GM04504 (cell line): ENCODE measurements at places on chromosomes 4 and X.

DNA sequence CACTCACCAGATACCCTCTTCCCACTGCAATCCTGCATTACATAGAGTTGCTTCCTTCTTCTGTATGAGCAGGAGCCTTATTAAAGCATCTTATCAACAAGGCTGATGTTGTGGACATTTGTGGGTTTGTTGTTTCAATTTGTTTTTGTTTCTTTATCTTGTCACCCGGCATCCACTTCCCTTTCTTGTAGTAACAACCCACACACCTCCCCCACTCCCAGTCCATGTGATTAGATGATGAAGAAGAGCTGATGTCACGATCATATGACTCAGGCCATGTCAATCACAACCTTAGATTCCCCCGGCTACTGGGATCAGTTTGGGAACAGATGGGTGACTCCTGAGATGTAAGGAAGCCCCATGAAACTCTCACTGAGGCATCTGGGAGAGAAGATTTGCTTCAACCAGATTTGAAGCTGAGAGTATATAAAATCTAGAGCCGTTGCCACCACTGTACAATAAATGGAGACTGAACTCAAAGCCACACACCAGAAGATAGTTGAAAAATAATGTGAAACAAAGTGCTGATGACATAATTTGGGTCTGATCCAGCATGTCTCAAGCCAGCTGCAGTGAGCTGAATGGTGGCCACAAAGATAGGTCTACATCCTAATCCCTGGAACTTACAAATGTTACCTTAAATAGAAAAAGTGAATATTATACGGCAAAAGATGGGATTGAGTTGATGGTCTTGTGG is 34.1 kb upstream of the SRD5A3 start:
- no peak for DNase-seq

DNA sequence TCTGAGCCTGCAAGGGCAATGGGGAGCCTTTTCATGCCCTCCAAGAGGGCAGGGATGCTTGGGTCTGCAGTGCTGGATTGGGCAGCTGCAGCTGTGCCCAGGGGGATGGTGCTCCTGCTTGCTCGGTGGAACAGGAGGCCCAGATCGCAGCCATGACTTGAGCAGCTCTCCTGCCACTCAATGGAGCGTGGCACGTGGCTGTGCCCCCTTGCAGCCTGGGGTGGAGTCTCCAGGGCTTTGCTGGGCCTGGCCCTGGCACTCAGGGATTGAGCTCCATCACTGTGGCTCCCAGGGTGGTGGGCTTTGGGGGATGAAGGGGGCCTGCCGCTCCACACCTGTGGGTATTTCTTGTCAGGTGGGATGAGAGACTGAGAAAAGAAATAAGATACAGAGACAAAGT is 53.4 kb upstream of the IBSP start:
- no peak for DNase-seq

DNA sequence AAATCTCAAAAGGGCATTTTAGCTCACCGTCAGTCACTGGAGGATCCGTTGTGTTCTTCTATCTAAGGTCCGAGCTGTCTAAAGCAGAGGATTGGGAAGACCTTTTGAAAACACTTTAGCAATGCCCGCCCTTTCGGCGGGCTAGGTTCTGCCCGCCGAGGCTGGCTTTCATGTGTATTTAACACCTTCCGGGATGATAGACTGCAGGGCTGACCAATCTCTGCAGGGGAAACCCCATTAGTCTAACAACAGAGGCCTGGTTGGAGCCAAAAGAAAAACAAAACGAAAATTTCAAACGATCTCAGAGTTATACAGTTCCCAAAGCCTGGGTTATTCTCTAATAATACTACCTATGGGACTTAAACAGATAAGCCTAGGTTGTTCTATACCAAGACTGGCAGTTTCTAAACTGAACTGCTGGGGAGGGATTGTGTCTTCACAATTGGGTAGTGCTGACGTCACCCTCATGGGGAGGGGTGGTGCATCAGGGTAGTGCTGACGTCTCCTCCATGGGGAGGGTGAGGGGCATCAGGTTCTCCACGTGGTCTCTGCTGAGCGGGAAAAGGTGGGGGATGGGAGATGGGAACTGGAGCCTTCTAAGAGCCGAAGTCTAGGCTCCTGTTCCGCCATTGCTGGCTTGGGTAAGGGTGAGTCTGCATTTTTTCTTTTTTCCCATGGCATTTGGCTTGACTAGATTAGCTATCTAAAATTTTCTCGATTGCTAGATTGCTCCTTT is 14.8 kb upstream of the CUL4B start:
- no peak for DNase-seq

DNA sequence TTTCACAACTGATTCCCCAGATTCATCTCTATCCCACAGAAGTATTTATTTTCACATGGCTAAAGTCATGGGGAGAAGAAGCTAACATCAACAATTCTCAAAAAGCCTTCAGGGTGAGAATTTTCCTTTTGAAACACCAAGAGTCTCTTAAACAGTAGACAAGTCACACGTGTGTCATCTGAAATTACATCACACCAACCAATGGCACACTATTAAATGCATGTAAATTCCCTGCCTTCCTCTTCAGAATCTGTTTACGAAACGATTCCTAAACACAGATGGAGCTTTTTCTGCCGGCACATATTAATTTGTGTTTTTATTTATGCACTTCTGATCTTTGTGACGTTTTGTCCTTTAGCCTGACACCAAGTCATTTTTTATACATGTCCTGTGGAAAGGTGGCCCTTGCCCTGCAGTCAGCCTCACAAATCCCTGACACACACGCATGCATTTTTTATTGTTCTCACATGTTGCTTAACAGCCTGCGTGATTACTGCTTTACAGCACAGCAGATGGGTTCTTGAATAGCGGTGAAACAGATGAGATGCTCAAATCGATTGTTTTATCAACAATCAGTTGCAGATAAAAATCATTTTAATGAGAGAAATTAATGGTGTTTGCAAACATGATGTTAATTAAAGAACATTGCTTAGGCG is 735.9 kb upstream of the TENM3 start:
- no peak for DNase-seq

DNA sequence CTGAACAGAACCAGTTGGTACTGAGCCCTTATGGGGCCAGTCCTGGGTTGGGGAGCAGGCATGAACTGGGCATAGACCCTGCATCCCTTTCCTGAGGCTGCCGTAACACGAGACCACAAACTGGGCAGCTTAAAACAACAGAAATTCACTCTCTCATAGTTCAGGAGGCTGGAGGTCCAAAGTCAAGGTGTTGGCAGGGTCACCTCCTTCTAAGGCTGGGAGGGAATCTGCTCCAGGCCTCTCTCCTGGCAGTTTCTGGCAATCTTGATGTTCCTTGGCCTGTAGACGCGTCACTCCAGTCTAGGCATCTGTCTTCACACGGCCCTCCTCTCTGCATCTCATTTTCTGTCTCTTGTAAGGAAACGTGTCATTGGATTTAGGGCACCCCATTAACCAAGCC is 19.8 kb upstream of the SORCS2 start:
- DNase-seq = no peak

GRCh38 chr4:23005691-23006090 is 313.0 kb downstream of the GBA3 start:
- no peak for DNase-seq

DNA sequence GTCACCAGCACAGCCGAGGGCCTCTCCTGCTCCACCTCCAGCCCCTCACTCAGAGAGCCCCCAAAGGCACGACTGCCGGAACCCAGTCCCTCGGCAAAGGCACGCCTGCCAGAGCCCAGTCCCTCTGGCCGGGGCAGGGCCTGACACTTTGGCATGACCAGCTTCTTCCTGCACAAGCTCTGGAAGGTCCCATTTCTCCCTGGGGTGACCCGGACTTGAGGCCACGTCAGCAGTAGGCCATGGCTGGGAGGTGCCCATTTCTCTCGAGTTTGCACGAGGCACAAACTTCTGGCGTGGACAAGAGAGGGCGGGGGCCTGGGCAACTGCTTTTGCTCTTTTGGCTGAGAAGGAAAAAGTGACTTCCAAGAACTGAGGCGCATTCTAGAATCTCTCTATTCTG is 62.2 kb upstream of the GPR78 start:
- no peak for DNase-seq

DNA sequence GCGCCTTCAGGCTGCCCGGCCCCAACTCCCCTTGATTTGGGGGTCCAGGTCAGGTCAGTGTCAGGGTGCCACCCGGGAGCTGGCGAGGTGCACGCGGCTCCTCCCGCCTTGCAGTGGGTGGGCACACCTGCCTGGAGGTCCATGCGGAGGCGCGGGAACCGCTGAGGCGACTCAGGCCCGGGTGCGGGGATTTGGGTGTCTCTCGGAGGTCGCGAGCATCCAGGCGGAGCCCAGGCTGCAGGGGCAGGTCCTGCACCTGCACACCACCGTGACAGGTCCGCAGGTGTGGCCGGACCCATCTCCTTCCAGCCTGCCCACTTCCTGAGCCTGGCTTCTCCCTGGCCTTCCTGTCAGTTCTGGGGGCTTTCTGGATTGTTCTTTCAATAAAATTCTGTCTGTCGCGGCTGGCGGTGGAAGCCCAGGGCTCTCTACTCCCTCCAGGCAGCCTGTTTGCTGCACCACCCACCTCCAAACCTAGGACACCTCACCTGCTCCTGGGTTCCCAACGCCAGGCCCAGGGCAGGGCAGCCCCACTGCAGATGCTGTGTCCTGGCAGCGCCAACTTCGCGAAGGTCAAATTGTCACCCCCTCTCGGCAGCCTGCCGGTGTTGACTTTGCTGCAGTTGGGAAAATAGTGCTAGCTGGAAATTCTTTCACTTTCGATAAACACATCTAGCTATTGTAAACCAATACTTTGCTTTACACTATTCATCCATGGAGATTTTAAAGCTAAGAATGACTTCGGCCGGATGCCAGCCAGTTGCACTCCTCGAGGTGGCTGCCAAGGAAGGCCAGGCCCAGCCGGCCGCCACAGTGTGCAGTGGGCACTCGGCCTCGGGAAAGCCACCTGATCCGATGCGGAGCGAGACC is 35.9 kb downstream of the FGFRL1 start:
- DNase-seq = no peak

- DNase-seq = no peak
These were observed 36.0 kb upstream of the SPANXC start for GRCh38 chrX:141278306-141278705.

- DNase-seq = no peak
These were observed 202.5 kb downstream of the PALLD start for GRCh38 chr4:168699224-168699878.

DNA sequence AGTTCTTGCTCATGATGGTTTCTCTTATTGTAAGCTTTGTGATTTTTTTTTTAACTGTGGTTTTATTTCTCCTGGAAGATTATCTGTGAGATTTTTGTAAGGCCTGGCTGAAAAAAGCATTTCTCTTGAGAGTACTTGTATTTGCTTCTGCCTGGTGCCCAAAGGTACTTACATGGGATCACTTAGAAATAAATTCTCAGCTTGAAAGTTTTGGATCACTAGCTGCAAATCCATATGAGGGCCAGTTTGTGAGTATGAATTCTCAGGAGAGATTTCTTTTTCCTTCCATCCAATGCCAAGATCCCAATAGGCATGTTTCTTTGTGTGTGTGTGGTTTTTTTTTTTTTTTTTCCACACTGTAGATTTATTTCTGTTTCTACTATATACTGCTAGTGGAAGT is 1884.7 kb upstream of the PCDH7 start:
- no peak for DNase-seq

GRCh38 chr4:179872755-179873154 is 2370.4 kb upstream of the TENM3 start:
- DNase-seq = no peak

DNA sequence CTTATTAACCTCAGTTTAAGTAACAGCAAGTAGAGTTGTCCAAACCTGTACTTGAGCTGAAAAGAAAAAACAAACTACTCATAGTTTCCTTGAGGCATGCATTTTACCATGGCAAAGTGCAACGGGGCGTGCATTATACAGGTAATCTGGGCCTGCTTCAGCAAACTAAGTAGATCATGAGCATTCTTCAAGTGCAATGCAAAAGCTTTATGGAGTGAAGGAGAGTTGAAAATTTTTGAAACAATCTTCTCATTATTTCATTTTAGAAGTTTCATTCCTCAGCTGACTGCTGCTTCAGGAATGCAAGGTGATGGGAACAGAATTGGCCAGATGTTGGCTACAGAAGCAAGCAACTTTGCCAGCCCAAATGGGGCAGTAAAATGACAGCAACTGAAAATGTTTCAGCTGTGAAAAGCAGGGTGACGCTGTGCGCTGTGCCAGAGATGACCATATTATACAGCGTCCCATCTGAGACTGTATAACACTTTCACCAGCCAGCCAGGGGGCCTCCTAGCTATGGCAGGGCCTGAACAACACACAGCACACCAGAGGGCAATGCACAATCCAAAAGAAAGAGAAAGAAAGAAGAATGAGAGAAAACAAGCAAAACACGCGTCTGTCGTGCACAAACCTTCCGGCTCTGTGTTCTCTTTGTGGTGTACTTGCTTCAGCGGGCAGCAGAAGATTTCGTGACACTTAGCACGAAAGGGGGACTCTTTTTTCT is 145.5 kb upstream of the FGF13 start:
- no peak for DNase-seq

DNA sequence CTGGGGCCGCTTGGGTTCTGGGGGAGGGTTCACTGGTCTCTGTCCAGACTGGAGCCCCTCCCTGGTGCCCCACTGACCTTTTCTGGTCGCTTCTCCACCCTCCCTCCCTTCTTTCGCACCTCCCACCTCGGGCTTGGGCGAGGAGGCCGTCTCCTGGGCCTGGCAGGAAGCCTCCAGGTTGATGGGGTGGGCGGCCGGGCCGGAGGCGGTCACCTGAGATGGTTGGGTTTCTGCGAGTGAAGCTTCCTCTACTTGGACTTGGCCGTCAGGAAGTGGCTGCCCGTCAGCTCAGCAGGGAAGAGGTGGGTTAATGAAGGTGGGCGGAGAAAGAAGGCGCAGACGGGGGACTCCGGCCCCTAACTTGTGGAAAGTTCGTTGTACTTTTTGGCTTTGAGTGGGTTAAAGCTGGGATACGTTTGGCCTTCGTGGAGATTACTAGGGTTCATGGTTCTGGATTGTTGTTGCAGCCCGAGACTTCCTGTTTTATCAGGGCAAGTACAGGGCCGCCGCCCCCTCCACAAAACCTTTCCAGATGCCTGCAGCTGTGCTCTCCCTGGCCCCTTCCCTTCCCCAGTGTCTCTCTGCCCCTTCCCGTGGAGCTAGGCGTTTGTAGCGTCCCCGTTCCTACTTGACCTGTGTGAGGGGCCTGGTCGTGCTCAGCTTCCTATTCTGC is 1.2 kb downstream of the AKAP17A start:
- no peak for DNase-seq

DNA sequence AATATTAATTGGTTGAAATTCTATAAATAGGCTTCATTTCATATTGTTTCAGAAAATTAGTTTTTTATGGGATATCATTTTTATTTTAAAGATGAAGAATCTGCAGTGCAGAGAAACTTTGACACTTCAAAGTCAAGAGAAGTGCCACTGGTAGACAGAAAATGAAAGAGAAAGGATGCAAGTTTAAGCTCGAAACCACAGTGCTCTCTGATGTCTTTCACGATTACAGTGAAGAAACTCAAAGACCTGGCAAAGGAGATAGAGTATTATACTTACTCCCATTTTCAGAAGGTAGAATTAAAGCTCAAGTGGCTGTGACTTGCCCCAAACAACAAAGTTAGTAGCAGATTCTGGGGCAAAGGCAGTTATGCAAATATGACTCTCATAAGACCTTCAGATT is 745.4 kb downstream of the TECRL start:
- no peak for DNase-seq

- no peak for DNase-seq
These were observed 459.1 kb downstream of the FSTL5 start for GRCh38 chr4:161704653-161705052.

GRCh38 chr4:149972407-149972806 is 105.8 kb upstream of the DCLK2 start:
- DNase-seq = no peak
